ENCODE measurements at places on chromosomes 12 and 14. TPM values are rescaled to one million over a fixed set of nuclear protein-coding genes. Genes with fewer than 3 reads are reported as not detected.

DNA sequence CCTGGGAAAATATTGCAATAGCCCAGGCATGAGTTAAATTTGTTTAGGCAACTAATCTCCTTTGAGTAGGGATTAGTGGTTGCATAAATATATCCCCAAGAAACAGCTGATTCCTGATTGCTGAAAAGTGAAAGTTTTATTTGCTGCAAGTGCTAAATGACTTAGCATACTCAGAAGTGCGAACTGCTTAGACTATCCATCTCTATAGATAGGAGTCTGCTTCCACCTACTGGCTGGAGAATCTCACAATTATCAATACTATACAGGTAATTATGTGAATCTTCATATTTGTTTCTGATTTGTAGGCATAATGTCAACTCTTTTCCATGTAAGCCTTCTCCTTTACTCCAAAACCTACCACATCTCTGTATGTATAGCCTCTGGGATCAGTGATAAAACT lies 12.0 kb upstream of the SLCO1B3 start:
- DNase-seq: no peak

GRCh38 chr12:44873898-44874297 lies 2.2 kb downstream of the NELL2 start:
- peak; percentile 1 for DNase-seq

- no peak for DNase-seq
Observed at GRCh38 chr12:95494888-95495287, 20.9 kb downstream of the METAP2 start.

Gene OTX2
- total RNA-seq: not detected

DNA sequence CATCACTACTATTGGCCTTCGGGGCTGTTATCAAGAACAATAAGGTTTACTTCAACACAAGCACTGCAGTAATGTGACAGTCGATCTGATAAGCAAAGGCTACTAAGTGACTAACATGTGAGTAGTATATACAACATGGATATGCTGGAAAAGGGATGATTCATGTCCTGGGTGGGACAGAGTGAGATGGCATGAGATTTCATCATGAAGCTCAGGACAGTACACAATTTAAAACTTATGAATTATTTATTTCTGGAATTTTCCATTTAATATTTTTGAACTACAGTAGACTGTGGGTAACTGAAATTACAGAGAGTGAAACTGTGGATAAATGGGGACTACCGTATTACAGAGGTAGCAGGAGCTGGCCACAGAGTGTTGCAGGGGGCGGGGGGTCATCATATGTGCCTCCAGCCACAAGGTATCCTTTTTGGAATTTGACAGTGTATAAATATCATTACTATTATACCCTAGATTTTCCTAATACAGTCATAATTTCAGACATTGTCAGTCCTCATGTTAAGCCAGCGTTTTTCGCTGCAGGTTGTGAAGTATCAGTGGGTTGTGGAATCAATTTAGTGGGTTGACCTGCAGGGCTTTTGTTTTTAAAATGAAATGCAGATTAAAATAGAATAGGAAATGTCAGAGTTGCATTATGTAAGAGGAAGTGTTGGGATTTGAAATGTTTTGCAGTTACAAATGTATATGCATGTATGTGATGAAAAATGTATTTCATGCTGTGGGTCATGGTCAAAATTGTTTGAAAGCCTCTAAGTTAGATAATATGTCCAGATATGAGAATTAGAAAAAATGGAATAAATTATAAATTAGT lies 148.0 kb upstream of the NUDT4 start:
- peak; percentile 87 for DNase-seq

DNA sequence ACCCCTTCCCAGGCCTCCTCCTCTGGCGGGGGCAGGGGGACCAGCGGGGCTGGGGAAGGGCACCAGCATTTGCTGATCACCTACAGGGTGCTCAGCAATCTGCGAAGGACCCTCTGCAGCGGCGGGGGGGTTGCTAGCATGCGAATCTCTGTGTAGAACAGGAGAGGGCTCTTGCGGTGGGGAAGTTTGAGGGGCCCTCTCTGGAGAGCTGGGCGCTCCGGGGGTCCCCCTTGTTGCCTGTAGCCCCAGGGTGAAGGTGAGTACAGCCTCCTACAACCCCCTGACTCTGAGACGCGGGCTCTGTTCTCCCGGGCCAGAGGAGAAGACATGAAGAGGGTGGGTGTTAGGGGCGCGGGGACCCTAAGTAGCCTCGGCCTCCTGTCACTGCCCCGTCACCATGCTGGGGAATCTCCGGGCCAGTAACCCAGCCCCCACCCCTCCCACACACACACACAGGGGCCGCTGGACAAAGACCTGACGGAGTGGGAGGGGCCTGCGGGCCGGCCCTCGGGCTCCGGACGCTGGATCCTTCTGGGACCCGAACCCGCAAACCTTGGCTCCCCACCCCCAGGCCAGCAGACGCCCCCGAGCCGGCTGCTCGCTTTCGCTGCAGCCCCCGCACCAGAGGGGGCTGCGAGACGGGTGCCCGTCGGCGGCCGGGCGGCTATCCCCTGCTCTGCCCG lies 734 bp downstream of the FIGNL2 start:
- DNase-seq: no peak

Gene DCD
- not detected for total RNA-seq

GRCh38 chr12:46110928-46111699 lies 120.7 kb upstream of the SCAF11 start:
- DNase-seq: no peak

Gene KSR2
- total RNA-seq: 0.24 TPM

DNA sequence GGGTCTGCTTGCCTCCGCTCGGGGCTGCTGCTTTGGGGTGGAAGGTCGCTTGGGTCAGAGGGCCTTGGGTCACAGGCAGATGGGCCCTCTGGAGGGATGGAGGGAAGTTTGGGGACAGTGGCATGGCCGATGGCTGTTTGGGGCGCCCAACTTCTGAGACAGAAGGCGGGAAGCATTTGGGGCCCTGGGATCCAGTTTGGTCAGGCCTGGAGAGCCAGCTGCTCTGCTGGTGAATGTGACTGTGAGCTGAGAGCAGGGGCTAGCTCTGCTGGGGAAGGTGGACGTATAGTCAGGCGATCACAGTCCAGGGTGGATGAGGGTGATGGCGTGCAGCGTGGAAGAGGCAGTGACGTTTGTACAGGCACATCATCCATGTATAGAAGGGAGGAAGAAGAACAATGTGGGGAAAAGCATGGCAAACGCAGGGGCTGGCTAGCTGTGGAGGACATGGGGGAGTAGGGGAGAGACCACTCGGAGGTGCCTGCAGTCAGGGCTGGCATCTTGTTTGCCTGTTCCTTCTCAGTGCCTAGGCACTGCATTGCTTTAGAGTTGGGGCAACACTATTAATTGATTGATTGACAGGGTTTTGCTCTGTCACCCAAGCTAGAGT lies 57.5 kb downstream of the TSPAN9 start:
- no peak for DNase-seq

DNA sequence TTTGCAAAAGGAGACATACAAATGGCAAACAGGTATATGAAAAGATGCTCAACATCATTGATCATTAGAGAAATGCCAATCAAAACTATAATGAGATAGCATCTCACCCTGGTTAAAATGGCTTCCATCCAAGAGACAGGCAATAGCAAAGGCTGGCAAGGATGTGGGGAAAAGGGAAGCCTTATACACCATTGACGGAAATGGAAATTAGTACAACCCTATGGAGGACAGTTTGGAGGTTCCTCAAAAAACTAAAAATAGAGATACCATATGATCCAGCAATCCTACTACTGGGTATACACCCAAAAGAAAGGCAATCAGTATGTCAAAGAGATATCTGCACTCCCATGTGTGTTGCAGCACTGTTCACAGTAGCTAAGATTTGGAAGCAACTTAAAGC lies 17.3 kb upstream of the CKAP4 start:
- DNase-seq: no peak

Gene GALNT16
- total RNA-seq: 0.12 TPM

DNA sequence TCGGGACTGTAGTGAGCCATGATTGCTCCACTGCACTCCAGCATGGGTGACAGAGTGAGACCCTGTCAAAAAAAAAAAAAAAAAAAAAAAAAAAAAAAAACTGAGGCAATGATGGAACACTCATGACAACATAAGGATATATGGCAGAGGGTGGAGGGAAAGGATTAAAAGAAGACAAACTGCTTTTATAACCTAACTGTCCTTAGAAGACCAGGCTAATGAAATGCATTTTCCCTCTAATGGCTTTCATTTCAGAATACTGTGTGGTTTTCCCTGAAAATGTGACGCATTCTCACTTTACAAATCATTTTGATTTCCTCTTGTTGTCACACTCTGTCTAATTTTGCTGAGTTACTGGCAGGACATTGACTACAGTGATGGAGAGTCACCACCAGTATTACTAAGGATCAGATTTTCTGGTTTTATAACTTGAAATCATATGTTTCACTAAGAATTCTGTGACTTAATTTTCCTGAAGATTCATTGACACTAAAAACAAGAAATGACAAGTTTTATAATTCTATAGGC lies 137.6 kb upstream of the SSTR1 start:
- DNase-seq: no peak

Gene RNASE4
- 14.2 TPM for total RNA-seq

DNA sequence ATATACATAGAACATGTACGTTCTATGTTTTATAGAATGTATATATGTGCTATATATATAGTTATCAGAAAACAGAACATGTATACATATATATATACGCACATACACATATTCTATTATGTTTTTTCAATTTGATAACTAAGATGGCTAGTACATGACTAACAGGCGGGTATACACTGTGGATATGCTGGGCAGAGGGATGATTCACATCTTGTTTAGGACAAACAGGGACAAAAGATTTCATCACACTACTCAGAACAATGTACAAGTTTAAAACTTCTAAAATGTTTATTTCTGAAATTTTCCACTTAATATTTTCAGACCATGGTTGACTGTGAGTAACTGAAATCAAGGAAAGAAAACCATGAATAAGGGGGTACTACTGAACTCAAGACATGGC lies 17.4 kb downstream of the TIMELESS start:
- no peak for DNase-seq

Gene RAB15
- total RNA-seq: 3.4 TPM

GRCh38 chr12:16063726-16064125 lies 152.6 kb downstream of the DERA start:
- DNase-seq: no peak

DNA sequence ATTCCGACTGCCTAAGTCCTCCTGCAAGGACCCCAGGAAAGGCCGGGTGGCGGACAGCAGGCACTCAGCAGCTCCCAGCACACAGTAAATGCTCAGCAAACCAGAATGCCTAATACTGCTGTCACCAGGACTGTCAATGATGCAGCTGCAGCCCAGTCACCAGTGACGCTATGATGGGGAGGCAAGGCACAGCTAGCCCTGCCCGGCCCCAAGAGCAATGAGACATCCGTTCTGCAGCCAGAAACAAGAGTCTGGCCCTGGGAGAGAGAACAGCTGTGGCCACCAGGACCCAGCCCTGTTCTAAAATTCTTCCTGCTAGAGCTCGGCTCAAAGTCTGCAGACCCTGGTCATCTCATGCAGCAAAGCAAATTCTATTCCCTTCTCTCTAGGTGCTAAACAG lies 69.8 kb downstream of the NCOR2 start:
- peak; percentile 42 for DNase-seq

DNA sequence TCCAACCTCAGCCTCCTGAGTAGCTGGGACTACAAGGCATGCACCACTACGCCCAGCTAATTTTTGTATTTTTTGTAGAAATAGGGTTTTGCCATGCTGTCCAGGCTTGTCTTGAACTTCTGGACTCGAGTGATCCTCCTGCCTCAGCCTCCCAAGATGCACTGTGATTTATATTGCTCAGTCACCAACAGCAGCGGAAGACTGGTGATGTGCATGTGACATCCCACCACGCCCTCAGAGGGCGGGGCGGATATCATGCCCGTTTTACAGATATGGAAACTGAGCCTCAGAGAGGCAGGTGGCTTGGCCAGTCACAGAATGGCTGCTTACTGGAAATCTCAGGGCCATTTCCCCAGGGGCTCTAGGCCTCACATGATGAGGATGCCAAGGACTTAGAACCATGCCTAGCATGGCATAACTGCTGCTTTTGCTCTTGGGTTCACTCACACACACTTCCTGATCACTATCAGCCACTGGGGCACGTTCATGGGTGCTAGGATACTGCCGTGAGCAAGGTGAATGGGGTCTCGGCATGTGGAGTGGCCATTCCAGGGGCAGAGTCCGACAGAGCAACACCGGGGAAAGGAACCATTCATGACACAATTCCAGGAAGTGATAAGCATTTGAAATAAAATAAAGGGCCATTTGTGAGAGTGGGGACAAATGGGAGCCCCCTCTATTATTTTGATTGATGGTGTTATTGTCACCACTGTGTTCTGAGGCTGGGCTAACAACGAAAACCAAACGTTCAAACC lies 31.9 kb downstream of the RBM19 start:
- DNase-seq: no peak

DNA sequence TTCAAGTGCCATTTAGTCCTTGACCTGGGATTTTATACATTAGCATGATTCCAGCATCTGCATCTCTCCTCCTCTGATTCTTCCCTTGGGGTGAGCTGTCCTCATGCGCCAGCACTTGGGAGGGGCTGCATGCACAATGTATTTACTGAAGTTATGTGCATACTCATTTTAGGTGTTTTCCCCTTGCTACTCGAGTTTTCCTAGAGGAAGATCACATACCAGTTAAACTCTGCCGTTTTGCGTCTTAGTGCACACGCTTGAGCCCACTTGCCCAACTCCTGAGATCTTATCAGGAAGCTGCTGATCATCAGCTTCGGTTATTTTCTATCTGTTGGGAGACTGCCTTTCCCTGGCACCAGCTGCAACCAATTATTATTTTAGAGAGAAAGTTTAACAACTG lies 78.8 kb downstream of the C14orf132 start:
- no peak for DNase-seq

DNA sequence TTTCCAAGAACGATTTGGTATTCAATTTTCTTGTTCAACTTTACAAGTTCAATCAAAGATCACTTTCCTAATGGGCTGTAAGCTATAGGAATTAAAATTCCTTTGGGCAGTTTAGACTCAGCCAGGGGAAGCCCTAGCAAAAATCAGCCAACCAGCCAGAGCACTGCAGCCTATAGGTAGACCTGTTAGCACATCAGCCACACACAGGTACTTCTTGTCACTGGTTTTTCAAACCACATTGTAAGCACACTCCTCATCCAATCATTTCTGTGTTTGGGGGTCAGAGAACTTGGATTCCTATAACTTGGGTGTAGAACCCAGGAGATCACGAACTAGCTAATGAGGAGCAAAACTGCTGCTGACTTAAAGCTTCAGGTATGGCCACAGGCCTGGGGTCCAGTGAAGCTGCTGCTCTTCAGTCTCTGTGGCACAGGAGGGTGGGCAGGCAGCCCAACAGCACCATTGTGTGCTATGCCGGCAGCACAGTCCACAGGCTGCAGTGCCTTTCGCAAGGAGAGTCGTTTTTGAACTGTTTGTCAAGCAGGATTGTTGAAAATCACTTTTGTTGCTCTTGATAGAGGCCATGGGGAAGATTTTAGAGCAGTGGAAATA lies 87.3 kb upstream of the RFX4 start:
- DNase-seq: no peak
